Esophagus squamous epithelium (tissue), 5 donors: ENCODE measurements at places on chromosomes 11 and 22.

- DNase-seq, result no peak
Observed at GRCh38 chr22:20494978-20495860, at the start of gene KLHL22. Gene KLHL22, minus strand, starts transcription at chr22:20495795. Its CDS starts 6,584 bp downstream, at chr22:20489211.

DNA sequence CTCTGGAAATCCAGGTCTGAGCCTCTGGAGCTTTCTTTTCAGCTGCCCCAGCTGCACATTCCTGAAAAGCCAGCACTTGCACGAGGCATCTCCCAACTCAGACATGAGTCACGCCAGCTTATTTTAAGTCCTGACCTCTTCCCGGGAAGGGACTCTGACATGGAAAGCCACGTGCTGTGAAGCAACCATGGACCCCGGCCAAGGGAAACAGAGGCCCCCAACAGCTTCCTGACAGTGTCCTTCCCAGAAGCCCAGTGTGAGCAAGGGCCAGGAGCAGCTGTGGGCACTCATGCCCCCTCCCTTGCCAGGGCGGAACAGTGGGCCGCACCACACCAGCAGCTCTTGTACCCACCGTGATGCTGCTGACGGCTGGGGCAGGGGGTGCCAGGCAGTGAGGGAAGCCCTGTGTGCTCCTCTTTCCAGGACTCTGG is 118.8 kb upstream of the CADM1 start:
- no peak for DNase-seq

GRCh38 chr11:117989351-117990102 is 3.3 kb downstream of the IL10RA start:
- DNase-seq, result no peak

- no peak for DNase-seq
Observed at GRCh38 chr11:115765803-115766239, 261.6 kb upstream of the CADM1 start.

GRCh38 chr22:40203572-40203971 is 25.8 kb downstream of the TNRC6B start:
- no peak for DNase-seq

DNA sequence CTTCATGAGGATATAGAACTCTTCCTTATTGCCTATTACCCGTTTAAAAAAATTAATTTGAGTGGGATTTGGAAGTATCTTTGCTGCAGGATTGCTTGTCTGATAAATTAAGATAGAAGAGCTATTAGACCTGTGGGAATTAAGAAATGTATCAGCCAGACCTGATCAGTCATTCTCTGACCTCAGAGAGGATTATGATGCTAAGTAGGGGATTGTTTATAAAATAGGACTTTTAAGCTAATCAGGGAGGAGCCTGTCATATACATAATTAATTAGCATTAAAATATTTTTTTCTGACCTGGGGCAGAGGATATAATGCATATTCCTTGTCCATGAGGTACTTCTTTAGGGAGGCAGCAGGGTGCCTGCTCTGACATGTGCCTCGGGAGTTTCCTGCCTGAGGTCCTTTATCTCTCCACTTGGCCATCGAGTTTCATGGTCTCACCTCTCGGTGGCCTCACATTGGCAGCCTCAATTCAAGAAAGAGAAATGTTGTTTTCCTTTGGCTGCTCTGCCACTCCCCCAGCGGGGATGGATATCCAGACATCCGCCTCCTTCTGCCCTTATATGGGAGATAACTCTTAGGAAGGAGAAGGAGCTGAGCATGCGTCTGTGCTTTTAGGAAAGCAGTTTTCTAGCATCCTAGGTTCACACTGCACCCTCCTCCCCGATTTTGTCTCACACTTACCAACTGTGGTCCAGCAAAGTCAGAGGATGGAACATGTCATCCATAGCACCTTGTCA is 41.1 kb downstream of the DIXDC1 start:
- DNase-seq, result no peak

GRCh38 chr11:115396533-115396932 is 107.7 kb downstream of the CADM1 start:
- no peak for DNase-seq

GRCh38 chr11:110793556-110793955 is 81.3 kb upstream of the ARHGAP20 start:
- DNase-seq, result no peak

DNA sequence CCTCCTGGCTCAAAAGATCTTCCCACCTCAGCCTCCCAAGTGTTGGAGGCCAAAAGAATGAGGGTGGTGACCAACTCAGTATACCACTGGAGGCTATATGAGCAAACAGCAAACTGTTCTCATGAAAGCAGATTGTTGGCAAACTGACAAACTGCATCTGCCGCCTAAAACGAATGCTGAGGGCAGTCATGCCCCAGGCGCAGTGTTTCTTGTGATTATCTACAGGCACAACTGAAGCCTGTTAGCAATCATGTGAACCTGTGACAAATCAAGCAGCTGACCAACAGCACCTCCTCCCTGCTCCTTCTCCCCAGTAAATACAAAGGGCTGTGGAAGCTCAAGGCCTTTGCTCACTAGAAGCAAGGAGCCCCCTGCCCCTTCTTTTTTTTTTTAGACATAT is 47.8 kb downstream of the BTBD10 start:
- no peak for DNase-seq
